ENCODE measurements at places on chromosomes 12 and 14.

- DNase-seq = no peak
Measured at GRCh38 chr14:60163693-60164092, 1.5 kb downstream of the DHRS7 start.

- DNase-seq = no peak
Measured at GRCh38 chr12:109626378-109627115, 53.0 kb downstream of the MVK start.

DNA sequence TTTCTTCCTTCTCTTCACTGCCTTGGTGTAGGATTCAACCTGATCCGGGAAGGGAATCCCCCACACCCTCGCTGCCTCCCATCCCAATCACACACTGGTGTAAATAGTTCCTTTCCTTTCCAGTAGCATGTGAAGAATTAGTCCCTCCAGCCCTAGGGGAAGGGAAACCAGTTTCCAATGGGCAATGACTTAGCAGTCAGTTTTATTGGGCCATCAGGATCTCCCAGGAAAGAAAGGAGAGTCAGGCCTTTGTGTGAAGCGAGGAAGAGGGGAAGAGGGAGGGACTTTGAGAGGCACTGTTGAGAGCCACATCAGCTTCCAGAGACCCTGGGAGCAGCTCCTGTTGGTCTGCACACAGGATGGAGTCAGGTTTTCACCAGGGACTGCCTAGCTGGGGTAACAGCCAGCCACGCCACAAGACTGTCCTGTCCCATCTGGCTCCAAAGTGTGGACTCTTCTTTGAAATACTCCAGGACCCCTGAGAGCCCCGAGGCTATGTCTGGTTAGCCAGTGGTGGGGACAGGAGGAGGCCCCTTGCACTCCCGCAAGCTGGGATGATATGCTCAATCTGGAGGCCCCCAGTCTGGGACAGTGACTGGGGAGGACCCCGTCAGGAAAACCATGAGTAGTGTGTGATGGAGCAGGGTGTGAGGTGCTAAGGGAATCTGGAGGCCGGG lies 27.9 kb downstream of the MOAP1 start:
- DNase-seq = no peak

DNA sequence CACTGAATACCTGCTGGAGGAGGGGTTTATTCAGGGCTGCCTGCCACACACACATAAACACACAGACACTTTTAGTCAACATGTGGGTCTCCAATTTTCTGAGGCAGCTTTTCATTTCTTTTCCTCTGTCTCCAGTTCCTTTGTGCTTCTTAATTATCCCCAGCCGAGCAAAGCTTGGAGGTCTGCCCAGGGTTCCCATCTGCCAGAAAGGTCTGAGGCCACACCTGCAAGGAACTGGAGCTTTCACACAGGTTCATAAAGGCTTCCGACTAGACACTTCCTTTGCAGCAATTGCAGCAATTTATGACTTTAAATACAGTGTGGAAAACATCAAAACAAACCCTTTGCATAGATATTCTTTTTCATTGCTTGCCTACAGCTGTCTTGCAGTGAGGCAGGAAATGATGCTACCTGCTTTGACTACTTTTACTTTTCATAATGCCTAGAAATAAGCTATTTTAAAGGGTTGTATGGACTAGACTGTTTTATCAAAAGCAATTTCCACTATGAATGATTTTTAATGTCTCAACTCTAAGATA lies 1318.9 kb downstream of the AACS start:
- DNase-seq = no peak

DNA sequence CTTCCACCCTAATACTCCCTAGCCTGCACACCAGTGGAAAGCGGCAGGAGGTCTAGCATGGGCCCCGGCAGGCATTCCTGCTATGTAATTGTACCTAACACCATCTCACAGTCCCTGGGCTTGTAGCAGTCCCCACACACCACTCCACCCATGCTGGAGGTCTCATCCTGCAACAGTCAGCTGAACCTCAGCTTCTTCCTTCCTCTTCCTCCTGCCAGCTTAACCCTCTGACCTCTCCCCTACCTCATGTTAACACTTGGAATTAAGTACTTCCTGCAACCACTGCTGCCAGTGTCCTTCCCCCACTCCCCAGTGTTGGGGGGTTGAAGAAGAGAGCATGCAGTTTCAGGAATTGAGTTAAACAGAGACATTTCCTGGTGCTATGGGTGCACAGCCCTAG lies 7.6 kb downstream of the ADCY4 start:
- no peak for DNase-seq

GRCh38 chr14:58639842-58640484 lies 2.2 kb downstream of the DACT1 start:
- no peak for DNase-seq

DNA sequence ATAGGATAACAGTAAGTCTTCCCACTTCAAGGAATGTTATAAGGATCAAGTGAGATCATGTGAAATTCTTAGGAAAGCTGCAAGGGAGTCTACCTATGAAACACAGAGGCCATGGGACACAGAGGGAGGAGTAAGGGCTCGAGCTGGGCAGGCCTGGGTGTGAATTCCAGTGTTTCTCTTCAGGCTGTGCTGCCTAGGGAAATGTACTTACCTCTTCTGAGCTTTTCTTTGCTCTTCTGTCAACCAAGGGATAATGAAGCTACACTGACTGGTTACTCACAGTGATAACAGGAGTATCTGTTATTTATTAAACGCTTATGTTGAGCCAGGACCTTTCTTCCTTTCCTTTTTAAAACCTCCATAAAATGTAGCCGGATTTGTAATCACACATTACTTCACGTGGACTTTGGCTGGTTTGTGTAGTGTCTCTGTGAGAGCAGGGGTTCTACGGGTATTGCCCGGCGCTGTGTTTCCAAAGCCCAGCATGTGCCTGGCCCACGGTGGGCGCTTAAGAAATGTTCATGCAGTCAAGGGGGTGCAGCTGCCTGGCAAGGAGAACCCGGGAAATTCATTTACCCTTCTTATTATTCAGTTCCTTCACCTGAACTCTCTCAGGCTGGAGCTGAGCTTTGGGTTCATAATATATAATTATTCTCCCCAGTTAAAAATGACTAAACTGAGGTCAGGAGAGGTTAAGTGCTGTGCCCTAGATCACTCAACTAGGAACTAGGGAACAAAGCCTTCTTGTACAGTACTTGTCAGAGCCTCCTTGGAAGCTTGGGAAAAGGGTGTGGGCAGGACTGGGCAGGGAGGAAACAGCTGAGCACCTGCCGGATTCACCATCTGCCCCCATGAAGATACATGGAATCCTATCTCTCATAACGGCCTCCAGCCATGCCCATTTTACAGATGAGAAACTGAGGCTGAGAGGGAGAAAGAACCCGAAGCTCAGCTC lies 214.2 kb downstream of the CACNA1C start:
- DNase-seq = no peak

DNA sequence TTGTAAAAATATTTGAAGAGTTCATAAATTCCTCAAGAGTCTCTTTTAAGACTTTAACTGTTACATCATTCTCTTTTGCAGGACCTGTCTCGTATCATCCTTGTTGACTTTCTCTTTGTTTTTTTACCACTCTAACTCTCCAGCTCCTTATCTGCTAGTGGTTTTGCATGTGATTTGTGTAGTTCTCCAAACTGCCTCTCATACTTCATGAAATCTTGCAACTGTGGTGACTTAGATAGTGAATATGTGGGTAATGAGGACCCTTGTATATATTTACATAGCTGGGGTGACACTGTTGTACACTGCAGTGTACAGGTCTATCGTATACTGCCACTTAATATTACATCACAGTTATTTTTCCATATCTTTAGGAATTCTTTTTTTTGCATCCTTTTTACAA lies 40.2 kb upstream of the EMP1 start:
- no peak for DNase-seq

- DNase-seq = no peak
Measured at GRCh38 chr14:49863487-49864281, 11.1 kb upstream of the NEMF start.

- DNase-seq = no peak
Measured at GRCh38 chr14:32820181-32820580, 118.5 kb upstream of the NPAS3 start.

- DNase-seq = no peak
Measured at GRCh38 chr14:94768141-94768520, 1.8 kb downstream of the GSC start.

DNA sequence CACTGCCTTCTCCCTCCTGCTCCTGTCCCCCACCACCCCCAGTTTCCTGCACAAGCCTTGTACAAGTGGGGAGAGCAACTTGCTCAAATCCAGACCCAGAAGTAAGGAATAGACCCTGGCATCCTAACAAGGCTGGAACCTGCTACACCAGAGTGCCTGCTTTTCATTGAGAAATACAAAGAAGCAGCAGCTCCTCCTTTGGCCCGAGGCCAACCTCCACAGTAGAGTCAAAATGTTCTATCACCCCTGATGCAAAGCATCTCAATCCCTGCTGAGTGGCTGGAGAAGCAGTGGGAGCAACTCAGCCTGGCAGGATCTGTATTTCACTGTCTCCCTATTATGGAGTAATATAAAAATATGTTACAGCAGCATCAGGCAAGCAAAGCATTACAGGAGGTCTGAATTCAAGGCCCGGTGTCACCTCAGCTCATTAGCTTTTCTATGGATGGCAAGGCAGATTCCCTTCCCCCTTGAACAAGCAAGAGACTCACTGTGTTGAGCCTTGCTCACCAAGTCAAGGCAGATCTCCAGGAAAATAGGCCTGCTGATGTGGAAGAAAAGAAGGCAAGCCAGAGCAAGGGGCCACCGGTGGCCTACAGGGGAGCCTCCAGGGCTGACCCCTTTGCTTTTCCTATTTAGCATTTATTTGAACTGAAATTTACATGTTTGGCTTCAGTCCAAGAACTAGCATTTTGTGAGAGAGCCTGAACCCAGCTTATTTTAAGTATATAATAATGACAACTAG lies 186.3 kb upstream of the EGLN3 start:
- DNase-seq = no peak

DNA sequence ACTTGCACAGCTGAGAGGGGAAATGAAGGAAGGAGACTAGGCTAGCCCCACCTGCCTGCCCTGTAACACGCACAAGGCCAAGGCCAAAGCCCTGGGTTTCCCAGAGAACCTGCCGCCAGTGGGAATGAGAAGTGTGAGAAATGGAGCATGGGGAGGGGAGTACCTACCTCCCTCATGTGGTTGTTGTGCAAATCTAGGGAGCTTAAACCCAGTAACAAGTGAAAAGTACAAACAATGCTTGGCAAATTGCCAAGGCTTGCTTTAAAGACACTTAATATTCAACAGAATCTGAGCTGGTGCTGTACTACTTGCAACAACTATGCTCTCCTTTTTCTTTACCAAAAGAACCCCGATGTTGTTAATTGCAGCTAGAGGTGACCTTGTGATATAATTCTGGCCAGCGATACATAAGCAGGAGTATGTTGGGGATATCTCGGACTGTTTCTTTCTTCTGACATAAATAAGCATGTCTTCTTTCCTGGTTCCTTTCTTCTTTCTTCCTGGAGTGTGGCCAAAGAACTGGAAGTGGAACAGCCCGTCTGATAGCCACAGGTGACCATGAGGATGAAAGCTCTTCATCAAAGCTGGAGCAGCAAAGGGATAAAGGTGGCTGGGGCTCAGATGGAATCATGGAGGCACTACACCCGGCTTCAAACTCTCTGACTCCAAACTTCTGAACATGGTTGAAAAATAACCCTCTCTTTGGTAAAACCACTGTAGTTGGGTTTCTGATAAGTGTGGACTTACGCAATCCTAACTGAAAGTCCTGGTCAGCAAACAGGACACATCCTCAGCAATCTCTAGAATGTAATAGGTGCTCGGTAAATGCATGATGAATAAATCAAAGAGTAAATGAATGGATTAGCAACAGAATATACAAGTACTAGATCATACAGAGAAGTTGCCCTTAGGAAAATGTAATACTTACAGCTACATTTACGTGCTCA lies 207.9 kb downstream of the NUAK1 start:
- no peak for DNase-seq

- DNase-seq = no peak
Measured at GRCh38 chr12:38175538-38175937, 141.0 kb upstream of the ALG10B start.

DNA sequence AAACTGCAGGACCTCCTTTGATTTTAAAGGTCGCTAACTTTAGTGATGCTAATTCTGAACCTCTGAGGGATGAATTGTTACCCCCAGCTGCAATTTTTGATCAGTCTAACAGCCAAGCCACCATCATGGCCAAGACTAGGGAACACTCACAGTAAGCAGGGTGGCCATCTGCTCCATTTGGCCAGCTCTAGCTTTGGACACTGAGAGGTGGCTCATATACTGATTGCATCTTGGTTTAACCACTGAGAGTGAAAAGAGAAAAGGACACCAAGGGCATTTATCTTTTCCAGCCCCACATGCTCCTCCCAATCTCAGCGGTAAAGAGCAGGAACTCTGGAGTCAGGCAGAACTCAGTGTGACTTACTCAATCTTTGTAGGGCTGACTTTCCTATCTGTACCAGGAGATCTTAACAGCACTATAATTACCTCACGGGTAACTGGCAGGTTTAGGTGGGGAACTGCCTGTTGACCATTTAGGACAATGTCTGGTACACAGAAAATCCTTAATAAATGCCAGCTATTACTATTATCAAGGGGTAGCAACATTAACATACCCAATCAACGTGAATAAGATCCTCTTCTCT lies 6.2 kb downstream of the LPCAT3 start:
- no peak for DNase-seq

- DNase-seq = peak; percentile 76
Measured at GRCh38 chr14:61321385-61322010, at the start of gene PRKCH. Gene PRKCH (plus strand): TSS chr14:61321579. CDS start chr14:61322102, 523 bp downstream.

- DNase-seq = no peak
Measured at GRCh38 chr12:6052940-6053329, 71.5 kb downstream of the VWF start.

DNA sequence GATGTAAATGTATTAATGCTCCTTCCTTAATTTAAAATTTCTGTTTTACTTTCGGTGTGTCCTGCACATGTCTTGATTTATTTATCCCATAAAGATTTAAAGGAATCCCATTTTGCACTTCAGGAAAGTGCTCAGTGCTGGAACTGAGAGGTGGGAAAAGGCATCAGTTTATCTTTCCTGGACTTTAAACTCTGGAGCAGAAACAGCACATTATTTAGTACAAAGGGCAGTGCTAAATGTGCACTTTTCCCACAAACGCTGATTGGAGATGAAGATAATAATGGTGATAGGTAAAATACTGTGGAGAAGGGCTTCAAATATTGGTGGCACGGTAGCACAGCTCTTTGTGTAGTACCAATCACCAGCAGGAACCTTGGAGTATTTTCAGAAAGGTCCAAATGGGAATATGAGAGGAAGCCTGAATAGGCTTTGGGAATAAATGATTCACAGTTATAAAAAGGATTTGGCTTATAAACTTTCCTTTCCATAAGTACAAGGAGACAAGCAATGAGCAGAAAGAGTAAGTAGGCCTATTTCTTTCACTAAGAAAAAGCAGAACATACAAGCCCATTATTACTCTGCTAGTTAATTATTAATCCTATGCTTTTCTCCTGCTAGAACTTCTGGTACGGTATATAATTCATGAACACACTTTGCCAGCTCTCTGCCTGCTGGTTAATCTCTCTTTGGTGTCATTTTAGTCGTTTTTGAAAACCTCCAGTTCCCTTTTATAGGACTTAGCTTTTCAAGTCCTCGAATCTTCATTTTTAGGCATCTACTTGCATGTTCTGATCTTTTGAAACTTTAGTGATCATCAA lies 58.3 kb downstream of the SLC15A5 start:
- DNase-seq = no peak

DNA sequence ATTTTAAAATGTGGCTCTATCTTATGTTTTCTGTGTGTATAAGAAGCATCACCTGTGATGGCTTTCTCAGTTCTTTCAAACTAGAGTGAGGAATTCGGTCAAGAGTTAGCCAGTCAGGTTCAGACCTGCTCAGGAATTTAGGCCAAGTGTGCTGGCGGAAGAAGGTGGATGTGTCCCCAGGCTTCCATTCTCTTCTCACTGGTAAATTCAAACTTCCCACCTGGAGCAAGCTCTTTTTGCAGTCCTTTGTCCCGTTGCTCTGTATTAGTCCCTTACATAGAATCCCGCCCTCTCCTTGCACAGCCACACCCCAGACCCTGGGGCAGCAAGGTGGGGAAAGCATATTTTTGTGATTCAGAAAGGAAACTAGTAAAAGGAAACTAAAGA lies 124.7 kb upstream of the PWP1 start:
- no peak for DNase-seq
